ENCODE measurements at places on chromosomes 2 and 18.

- DNase-seq: no peak
Measured at GRCh38 chr18:3354506-3354905, 92.6 kb downstream of the MYL12B start.

GRCh38 chr2:231376857-231377256, 18.7 kb upstream of the B3GNT7 start:
- DNase-seq: no peak

- DNase-seq: no peak
Measured at GRCh38 chr2:212843409-212844199, 305.0 kb upstream of the ERBB4 start.

DNA sequence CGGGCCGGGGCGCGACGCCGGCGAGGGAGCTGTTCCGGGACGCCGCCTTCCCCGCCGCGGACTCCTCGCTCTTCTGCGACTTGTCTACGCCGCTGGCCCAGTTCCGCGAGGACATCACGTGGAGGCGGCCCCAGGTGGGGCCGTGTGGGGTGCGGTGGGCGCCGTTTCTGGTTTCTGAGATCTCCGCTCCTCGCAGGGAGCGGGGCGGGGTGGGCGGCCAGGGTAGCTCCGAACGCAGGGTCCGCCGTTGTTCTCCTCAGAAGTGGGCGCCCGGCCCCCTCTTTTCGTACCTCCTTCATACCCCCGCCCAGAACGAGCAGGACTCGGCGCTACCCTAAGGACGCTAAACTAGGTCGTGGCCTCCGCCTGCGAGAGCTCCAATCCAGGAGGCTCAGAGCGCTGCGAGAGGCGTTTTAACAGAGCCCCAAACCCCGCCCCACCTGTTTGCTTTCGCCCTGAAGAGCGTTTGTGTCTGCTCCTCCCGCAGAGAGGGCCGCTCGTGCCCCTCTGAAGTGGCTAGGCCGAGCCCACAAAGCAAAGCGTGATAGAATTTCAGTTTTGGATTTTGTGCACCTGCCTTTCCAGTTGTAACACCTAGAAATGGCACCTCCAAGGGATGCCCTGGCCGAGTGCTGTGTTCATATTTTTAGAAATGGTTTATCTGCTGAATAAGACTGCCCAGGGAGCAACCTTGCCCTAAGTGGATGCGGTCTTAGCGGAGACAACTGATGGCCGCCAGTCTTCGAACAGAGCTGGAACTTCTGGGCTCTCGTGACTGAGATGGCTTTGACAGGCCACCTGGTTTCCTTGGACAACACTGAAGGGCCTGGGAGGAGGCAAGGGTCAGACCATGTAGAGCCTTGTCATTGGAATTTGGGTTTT, 626 bp downstream of the CAPN10 start:
- DNase-seq: no peak

GRCh38 chr2:98948956-98949739, 13.1 kb upstream of the CRACDL start:
- DNase-seq: no peak

- DNase-seq: peak; percentile 2
Measured at GRCh38 chr2:225270861-225271260, 128.6 kb upstream of the NYAP2 start.

GRCh38 chr2:25912851-25913695, 34.8 kb upstream of the ASXL2 start:
- no peak for DNase-seq

GRCh38 chr2:168456521-168457189, 583 bp downstream of the CERS6 start:
- peak; percentile 23 for DNase-seq

- DNase-seq: no peak
Measured at GRCh38 chr2:221283896-221284545, 288.1 kb downstream of the EPHA4 start.

- no peak for DNase-seq
Measured at GRCh38 chr18:26386002-26386401, 159.8 kb downstream of the TAF4B start.

DNA sequence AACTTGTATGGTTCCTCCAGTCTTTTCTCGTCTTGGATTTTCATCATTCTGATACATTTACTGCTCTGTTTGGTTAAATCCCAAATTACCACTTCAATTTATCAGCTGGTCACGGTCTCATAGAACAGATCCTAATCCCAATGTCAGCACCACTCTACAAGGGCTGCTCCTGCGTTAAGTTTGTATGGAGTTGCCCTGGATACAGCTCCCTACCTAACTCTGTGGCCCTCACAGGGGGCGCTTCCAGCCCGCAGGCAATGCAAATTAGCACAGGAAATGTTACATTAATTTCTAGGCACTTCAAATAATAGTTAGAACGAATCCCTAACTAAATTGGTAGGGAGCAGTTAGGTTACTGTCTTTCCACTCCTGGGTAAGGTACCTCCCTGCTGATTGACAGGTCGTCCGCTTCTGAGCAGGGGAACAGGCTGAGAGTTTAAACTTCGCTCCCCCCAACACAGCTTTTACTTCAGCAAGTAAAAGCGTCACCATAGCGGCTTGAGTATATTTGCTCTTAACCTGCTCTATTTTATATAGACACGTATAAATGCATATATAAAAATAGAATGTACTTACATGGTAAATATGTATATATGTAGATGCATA, 238.5 kb upstream of the FANCL start:
- no peak for DNase-seq

DNA sequence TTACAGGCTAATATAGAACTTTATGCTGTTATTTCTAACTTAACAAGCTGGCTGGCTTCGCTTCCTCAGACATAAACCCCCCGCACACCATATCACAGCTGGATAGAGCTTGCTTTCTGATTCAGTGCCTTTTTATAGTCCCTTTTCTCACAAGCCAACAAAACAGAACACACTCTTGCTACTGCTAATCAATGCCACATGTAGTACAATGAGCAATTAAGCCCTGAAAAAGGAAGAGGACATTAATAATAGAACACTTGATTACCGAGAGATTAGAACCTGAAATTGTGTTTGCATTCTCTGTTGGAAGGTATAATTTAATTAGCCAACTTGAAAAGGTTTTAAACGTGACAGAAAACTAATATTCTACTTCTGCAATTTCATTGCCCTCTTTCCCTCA, 267.7 kb upstream of the CYRIA start:
- no peak for DNase-seq

DNA sequence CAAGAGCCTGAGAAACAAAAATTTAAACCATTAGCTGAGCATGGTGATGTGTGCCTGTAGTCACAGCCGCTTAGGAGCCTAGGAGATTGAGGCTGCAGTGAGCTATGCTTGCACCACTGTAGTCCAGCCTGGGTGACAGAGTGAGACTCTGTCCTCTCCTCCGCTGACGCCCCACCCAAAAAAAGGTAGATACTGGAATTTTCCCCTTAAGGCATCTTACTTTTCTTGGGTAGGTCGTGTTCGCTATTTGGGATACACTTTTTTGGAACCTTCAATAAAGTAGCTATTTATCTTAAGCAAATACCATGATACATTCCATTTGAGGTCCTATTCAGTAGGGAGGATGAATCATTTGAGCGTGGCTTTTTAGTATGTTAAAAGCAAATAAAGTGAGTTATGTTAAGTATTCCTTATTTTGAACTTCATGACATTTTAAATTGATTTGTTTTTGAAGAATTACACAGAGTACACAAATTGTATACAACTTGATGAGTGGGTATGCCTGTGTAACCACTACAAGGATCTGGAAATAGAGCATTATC, 38.7 kb downstream of the RALBP1 start:
- no peak for DNase-seq

DNA sequence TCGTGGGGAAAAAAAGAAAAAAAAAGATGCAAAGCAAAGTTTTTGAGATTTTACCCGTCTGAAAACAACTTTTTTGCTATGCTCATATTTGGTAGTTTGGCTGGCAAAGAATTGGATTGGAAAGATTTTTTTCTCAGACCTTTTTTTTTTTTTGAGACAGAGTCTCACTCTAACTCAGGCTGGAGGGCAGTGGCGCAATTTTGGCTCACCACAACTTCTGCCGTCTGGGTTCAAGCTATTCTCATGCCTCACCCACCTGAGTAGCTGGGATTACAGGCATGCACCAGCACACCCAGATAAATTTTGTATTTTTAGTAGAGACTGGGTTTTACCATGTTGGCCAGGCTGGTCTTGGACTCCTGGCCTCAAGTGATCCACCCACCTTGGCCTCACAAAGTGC, 56.3 kb upstream of the TANC1 start:
- no peak for DNase-seq

DNA sequence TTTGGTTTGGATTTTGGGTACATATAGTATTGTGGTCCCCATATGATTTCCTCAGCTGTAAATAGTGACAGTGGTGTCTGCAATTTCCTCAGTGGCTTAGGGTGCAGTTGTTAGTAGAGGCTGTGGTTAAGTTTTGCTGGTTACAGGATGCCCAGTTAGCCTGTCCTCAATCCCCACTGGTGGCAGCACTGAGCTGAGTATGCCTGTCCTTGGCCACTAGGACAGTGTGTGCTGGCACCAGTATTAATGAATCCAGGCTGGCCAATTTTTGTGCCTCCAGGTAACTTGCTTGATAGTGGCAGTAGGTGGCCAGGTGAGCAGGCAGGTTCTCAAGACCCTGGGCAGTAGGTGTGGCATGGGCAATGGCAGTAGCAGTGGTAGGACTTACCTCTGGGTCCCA, 973.1 kb downstream of the TMEM182 start:
- DNase-seq: no peak

GRCh38 chr2:239919774-239920692, 105.1 kb downstream of the NDUFA10 start:
- DNase-seq: no peak

DNA sequence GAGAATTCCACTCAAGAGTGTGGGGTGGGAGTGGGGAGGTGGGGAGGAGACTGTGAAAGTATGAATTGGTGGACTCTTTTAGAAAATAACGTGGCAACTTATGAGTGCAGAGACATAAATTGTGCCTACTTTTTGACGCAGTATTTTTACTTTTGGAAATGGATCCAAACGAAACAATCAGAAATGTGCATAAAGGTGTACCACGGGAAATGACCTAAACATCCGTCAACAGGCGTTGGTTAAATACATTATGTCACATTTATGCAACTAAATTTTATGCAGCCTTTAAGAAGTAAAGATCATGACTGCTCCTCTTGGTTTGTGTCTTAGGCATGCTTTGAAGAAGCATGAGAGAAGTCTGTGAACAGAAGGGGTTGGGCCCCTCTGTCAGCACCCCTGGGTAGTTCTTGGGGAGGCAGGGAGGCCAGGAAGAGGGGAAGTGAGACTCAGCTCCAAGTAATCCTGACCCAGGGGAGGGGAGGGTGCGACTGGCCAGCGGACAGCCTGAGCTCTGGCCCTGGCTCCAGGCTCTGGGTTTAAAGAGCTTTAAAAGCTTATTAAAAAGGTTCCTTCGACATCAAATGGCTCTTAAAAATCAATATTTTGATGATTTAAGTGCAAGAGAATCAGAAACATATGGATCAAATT, 126.4 kb upstream of the HAAO start:
- DNase-seq: no peak

DNA sequence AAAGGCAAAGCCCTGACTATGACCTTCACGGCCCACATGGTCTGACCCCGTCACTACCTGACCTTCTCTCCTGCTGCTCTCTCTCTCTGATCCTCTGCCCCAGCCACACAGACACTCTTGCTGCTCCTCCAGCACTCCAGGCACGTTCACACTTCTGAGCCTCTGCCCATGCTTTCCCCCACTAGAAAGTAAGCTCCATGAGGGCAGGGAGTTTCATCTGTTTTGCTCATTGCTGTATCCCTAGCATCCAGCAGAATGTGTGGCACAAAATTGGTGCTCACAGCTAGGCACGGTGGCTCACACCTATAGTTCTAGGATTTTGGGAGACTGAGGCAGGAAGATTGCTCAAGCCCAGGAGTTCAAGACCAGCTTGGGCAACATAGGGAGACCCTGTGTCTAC, 52.5 kb upstream of the STPG4 start:
- DNase-seq: no peak

DNA sequence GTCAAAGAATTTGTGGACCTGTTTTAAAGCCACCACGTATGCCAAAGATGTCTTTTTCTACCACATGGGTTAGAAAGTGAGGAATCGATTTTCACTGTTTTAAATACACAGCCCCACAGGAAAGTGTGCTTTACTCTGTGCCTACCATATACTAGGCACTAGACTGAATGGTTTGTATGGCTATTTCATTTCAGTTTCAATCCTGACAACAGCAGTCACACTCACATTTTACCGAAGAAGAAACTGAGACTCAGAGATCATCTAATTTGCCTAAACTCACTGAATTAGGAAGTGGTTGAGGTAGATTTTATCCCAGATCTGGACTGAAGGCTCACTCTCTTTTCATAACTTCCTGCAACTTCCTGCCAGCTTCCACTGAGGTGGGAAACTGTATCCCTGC, 176.4 kb downstream of the ALK start:
- no peak for DNase-seq

DNA sequence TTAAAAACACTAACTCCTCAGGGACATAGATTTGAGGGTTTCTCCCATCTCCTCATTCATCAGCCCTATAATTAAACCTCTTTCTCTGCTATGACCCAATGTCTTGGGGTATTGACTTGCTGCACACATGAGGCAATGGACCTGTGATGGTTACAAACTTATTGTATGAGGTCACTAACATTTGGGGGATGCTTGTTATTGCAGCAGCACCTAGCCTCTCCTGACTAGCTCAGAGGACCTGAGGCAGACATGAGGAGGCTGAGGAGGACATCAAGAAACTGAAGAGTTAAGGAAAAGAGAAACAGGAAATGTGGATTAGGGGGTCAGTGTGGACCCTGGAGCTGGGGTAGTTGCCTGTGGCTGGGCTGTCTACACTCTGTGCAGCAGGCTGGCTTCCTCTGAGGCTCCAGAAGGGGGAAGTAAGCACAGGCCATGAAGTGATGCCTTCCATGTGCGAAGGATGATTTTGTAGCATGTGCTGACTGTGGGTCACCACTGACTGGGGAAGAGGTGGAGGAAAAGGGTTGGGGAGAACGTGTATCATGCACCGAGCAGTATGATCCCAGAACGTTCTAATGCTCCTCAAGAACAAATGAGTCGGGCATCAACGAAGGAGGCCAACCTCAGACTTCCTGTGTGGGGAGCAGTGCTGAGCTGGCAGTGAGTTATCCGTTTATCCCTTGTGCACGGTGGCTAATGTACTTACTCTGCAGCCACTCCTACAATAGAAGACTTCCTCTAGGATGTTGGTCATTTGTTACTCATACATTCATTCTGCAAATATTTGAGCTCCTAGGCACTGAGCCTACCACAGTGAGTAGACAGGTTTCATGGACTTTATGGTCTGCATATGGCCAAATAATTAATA, 42.1 kb upstream of the RFX8 start:
- DNase-seq: no peak

DNA sequence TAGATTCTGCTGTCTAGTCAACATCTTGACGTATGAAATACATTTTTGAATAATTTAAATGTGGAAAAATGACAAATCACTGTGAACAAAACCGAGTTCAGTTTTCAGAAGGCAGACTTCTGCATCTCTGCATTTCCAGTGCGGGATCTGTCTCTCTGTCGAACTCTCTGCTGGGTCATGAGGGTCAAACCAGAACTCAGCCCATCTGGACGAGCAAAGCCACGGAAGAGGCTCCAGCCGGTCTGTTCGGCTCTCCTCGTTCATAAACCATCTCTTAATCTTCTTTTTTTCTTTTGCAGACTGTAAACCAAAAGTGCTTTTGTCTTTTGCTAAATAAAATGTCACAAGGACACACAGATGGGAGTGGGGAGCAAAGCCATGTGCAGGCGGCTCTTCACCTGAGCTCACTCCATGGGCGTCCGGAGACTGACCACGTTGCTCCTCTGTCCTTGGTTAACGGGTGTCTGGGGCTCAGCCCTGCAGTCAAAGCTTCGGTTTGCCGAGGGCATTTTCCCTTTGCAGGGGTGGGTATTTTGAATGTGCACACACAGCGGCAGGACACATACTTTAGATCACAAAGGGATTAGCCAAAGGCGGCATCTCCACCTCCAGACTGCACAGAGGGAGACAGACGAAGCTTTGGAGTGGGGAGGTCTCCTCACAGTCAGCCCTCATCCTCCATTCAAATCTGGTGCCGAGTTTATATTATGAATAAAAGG, 737.9 kb upstream of the SALL3 start:
- DNase-seq: no peak

Data from GM12892 (cell line).